ENCODE measurements at places on chromosomes 4 and X. TPM values are rescaled to one million over a fixed set of nuclear protein-coding genes. Genes with fewer than 3 reads are reported as not detected.

Gene LANCL3
- 1.2 TPM for total RNA-seq

Gene DCHS2
- total RNA-seq = 11.0 TPM

Gene EFHC2
- 2.0 TPM for total RNA-seq

Gene CT83
- total RNA-seq = not detected

Gene RAI2
- 2.9 TPM for total RNA-seq

Gene SMIM14
- total RNA-seq = 70.9 TPM

Gene TIMM17B
- 33.8 TPM for total RNA-seq

Gene KIAA0232
- 44.4 TPM for total RNA-seq

Gene TNIP3
- under 0.01 TPM for total RNA-seq

Gene KLHL8
- total RNA-seq = 162 TPM

Gene UGT2B11
- not detected for total RNA-seq

Gene ZNF518B
- total RNA-seq = 107 TPM

Gene ATG4A
- total RNA-seq = 7.3 TPM

Gene FAT1
- 26.9 TPM for total RNA-seq

Gene PRDM5
- 14.7 TPM for total RNA-seq

Gene RTL3
- not detected for total RNA-seq

Gene SYN1
- 14.7 TPM for total RNA-seq
